ENCODE measurements at places on chromosomes 16 and 17. TPM values are rescaled to one million over a fixed set of nuclear protein-coding genes. Genes with fewer than 3 reads are reported as not detected.
A peak's percentile ranks its signal among the peaks of the same experiment; 100 is the strongest.

DNA sequence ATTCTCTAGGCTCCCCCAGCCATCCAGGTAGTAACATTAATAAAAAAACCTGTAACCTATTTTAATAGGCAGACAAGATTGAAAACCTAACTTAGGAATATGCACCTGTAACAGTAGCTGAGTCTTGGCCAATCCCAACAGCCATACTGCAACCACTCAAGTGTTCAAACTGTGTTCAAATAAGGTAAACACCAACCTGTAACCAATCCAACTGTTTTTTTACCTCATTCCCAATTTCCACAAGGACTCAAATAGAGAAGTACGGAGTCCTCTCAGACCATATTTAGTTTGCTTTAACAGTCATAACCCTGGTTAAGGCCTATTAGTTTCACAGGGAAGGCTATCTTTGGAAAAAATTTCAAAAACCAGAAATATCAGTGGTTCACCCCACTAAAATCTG is 40.4 kb upstream of the NOS2 start:
- H3K27ac ChIP-seq: no peak overlapping the region
- no peak overlapping the region for H3K4me3 ChIP-seq
- peaks cover 10% of the 10 kb centered on the region for H3K4me1 ChIP-seq
- peak; percentile 19 for DNase-seq
- no peaks in the 10 kb centered on the region for H3K36me3 ChIP-seq
- no peaks in the 10 kb centered on the region for H3K27me3 ChIP-seq

GRCh38 chr17:82370471-82371332 is 863 bp upstream of the UTS2R start:
- no peaks in the 10 kb centered on the region for H3K36me3 ChIP-seq
- H3K4me1 ChIP-seq: no peaks in the 10 kb centered on the region
- H3K4me3 ChIP-seq: no peak overlapping the region
- H3K27me3 ChIP-seq: peaks cover 10% of the 10 kb centered on the region

- no peaks in the 10 kb centered on the region for H3K36me3 ChIP-seq
- H3K4me3 ChIP-seq: no peak overlapping the region
- DNase-seq: no peak
- peaks cover 76% of the 10 kb centered on the region for H3K27me3 ChIP-seq
- H3K4me1 ChIP-seq: no peaks in the 10 kb centered on the region
- H3K27ac ChIP-seq: no peak overlapping the region
Measured at GRCh38 chr17:77700165-77700881, 258.2 kb upstream of the TNRC6C start.

DNA sequence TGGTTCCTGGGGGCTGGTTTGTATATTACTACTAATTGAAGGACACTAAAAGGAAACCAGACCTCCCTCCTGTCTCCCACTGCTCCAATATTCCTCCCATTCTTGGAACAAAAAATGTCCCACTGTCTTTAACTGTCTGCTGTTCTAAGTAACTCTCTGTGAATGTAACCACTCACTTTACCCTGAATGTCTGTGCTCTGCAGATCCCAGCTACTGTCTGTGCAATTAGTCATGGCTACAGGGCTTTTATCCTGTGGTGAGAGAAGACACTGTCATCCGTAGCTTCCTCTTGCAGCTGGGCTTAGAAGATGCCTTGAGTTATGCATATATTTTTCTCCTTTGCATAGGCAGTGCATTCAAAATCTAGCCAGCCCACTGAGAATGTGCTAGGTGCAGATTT is 853.8 kb downstream of the CDH8 start:
- peaks cover 57% of the 10 kb centered on the region for H3K27me3 ChIP-seq
- H3K36me3 ChIP-seq: no peaks in the 10 kb centered on the region
- no peak for DNase-seq
- H3K27ac ChIP-seq: no peak overlapping the region
- no peaks in the 10 kb centered on the region for H3K4me1 ChIP-seq
- H3K4me3 ChIP-seq: no peak overlapping the region

- H3K27ac ChIP-seq: no peak overlapping the region
- no peak overlapping the region for H3K4me3 ChIP-seq
- peak; percentile 42 for DNase-seq
- no peaks in the 10 kb centered on the region for H3K36me3 ChIP-seq
Measured at GRCh38 chr17:57940653-57941329, 14.4 kb downstream of the CUEDC1 start.

DNA sequence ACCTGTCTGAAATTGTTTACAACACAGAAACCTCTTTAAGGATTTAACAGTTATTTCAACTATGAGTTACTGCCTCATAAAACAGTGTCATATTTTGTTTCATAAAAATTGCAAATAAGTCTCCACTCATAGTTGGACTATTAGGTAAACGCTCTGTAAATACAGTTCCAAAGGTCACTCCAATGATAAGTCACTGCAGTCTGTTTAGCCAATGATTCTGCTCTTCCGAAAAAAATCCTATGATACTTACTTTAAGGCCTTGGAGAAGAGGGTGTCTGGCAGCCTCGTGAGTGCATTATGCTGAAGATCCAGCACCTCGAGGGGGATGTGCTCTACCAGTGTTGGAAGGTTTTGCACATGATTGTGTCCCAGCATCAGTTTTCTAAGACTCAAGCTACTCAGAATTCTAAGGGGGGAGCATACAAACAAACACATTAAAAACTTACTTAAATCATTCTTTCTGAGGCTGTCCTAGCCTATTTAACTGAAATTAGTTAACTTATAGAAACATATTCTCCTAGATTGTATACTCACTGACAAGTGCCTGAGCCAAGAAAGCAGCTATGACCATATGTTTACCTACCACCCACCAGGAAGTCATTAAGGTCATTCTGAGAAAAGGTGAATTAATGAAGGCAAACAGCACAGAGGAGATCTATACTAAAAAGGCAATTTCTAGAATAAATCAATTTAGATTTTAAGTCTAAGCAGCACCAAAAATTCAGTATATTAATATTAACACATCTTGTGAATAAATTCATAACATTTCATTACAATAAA is 41.1 kb downstream of the MARVELD3 start:
- H3K4me3 ChIP-seq: no peak overlapping the region
- H3K27ac ChIP-seq: no peak overlapping the region
- H3K36me3 ChIP-seq: peaks cover 66% of the 10 kb centered on the region

DNA sequence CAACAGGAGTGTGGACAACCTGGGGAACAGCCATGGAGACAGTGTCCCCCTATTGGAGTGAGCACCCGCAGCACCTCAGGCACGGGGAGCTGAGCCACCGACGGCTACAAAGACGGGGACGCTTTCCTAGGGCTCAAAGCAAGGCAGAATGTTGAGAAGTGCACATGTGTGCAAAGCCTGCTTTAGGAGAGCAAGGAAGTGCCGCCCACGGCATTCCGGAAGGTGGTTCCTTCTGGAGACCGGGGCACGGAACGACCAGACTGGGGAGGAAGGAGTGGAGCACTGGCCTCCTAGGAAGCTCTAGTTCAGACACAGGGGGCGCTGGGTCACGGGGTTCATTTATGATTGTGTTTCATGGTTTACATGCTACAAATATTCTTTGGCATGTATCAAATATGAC is 52.2 kb downstream of the TBC1D16 start:
- peaks cover 5% of the 10 kb centered on the region for H3K36me3 ChIP-seq
- H3K4me3 ChIP-seq: no peak overlapping the region
- H3K27ac ChIP-seq: no peak overlapping the region
- no peaks in the 10 kb centered on the region for H3K27me3 ChIP-seq
- no peak for DNase-seq
- H3K4me1 ChIP-seq: peaks cover 20% of the 10 kb centered on the region

- no peak overlapping the region for H3K4me3 ChIP-seq
- no peaks in the 10 kb centered on the region for H3K4me1 ChIP-seq
- H3K27me3 ChIP-seq: no peaks in the 10 kb centered on the region
- H3K27ac ChIP-seq: no peak overlapping the region
Measured at GRCh38 chr16:4404247-4404966, 12.0 kb downstream of the CORO7 start.

Gene GINS2
- total RNA-seq: 6.9 TPM

Gene HSD11B2
- total RNA-seq: 0.86 TPM

Gene TMEM204
- total RNA-seq: not detected

Gene SCN4A
- total RNA-seq: 0.05 TPM

Gene KRT27
- not detected for total RNA-seq

Gene INO80E
- total RNA-seq: 90.1 TPM
